GM10248 (cell line): ENCODE measurements at places on chromosomes 7 and 10.

DNA sequence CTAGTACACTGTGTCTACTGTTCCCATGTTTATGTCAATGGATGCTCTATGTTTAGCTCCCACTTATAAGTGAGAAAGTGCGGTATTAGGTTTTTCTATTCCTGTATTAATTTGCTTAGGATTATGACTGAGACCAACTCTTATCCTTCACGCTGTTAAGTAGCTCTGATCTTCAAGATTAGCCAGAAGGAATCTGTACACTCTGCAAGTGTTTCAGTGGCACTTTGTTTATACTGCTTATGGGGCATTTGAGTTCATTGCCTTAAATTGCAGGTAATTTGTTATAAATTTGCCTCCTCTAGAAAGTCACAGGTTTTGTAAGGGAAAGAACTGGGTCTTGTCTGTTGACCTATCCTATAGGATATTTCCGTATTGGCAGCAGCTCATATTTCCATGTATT is 6.4 kb upstream of the ACSM6 start:
- DNase-seq: no peak

- no peak for DNase-seq
Observed at GRCh38 chr7:78020874-78021249, 222.3 kb downstream of the PHTF2 start.

DNA sequence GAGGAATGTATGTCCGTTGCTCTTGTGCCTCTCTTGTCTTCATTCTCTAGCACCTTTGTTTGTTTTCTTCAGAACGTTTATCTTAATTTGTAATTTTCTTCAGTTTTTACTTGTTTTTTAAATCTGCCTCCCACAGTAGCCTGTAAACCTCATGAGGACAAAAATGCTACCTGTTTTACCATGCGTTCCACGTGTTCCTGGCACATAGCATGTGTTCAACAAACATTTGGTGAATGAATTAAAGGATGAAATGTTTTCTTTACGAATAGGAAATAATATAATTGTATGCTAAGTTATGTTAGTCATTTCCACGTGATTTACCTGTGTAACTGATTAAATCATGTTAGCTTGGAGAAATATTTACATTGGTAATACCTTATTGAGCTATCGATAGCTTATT is 2.2 kb downstream of the RBM33 start:
- DNase-seq: no peak

DNA sequence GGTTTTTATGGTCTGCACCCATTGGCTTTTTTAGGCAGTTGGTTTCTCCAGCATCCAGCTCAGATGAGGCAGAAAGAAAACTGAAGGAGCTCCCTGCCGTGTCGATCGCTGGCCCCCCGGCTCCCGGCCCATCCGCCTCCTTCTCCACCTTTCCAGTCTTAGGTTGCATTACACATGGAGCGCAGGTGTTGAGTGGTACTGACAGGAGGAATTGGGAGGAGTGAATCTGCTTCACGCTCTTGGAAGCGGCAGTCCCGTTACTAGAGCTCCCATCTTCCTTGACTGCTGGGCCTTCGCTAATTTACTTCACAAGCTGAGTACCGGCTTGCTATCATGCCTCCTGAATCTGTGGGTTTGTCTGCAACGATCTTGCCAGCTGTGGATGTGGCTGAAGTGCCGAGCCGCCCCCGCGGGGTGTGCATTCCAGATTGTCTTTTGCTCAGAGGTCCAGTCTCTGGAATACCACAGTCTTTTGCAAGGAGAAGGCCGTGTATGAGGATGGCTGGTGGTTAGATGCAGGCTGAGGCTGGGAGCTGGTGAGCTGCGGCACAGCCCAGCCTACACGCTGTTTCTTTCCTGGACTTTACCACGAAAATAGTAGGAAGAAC is 17.1 kb downstream of the IQCE start:
- DNase-seq: no peak

GRCh38 chr7:147775516-147776284 is 814.9 kb upstream of the C7orf33 start:
- DNase-seq: no peak
